Panc1 (cell line): ENCODE measurements at places on chromosomes 2 and 18.

DNA sequence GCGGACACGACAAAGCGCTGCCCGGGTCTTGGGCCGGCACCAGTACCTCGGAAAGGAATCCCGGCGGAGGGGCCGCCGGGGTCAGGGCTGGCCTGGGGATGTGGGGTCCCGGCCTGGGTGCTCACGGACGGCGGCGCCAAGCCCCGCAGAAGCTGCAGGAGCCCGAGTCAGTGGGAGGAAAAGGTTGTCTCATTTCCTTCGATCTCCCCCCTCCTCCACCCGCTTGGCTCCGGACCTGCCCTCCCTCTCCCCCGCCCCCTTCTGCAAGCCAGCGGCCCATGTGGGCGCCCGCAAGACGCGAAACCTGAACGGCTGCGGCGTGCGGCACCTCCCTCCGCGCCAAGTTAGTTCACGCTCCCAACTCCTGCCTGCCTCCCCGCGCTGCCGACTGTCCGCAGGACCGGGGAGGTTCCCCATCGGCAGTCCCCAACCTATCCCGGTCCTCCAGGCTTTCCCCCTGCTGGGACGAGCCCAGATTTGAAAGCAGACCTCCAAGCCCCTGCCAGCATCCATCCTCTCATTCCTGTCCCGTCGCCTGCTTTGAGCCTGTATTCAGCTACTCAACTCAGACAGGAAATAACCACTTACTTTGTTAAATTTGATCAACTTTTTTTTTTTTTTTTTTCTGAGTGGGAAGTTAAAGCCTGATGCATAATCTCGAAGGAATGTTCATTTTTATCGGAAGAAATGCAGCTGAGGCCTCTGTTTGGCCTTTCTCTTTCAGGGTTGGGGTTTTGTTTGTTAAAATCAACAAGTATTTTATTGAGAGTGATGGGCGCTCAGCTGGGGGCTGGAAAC lies at the start of gene EVA1A:
Gene EVA1A, minus strand, starts transcription at position 172 of the 798 bp plus-strand sequence. CDS start 42,799 bp downstream, outside the sequence.
- DNase-seq, result no peak

GRCh38 chr2:162992828-162993227 lies 154.3 kb upstream of the KCNH7 start:
- DNase-seq, result no peak

- DNase-seq, result no peak
Measured at GRCh38 chr2:144582651-144583380, 62.9 kb upstream of the ZEB2 start.

DNA sequence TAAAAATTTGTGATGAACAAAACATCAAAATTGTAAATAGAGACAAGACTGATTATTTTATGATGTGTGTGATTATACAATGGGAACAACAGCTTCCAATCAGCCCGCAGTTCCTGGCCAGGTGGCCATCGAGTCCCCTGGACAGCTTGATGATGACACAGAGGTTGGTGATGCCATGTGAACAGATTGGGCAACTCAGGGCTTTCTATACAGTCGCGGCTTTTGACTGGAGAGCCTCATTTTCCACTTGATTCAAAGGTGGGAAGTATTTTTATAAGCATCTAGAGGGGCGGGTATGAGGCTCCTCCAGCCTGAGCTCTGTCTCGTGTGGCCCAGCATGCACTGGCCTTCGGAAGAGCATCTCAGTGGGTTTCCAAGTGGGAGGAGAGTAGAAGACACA lies 14.9 kb upstream of the HPCAL1 start:
- no peak for DNase-seq

DNA sequence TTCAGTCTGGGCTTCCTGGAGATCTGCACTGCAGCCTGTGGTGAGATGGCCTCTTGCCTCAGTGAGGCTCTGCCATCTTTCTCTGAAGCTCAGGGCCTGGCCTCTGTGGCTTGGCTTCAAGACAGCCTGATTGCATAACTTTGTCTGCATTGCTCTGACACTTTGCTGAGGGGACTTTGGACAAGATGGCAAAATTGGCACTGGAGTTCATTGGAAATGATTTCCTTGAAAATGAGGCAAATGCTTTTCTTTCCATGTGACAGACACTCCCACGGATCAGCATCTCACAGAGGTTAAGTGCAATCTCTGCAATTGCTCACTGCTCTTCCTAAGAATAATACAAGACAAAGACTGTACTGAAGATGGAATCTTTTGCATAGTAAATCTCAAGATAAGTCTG lies 166.8 kb downstream of the KCNS3 start:
- DNase-seq, result no peak

DNA sequence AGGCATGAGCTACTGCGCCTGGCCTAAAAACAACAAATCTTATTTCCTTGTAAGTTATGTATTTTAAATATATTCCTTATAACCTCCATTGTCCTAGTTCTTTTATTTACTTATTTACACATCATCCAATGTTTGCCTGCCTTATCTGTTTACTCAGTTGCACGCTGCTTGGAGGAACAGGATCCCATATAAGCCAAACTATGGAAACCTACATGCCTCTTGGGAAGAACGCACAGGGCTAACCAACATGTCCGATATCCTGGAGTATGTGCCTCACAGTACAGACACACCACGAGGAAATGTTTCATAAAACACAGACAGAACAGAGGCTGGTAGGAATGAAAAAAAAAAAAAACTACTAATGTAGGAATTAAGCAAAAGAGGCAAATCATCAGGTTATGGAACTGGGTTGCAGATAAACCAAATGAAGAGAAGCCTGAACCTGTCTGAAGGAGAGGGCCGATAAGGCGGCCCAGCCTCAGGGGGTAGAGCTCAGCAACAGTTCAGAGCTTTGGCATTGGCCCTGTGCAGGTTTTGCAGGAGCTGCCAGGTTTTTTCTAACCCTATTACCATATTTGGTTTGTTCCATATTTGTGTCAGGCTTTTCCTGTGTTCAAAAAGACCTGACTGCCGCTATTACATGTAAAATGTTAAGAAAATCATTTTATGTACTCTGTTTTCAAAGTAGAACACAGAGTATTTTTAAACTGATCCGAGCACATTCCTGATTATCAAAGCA lies 19.9 kb upstream of the SP3 start:
- DNase-seq, result no peak

DNA sequence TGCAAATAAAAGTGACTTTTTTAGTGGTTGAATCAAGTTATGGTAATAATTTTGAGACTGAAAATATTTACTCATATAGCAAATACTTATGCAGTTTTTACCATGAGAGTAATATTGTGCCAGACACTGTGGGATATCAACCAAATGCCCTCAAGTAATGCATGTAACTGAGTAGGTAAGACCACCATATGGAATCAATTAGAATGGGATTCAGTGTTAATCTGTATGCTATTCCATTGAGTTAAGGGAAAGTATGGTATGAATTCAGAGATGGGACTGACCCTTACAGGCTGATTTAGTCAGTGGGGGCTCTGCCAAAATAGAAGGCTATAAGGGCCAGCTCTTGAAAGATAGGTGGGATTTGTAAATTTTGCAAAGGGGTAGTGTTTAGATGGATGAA lies 131.6 kb downstream of the CCDC85A start:
- no peak for DNase-seq
